ENCODE measurements at places on chromosomes 2 and 18.
A peak's percentile ranks its signal among the peaks of the same experiment; 100 is the strongest.

GRCh38 chr18:21433436-21433835 is 167.1 kb downstream of the ESCO1 start:
- DNase-seq, result no peak

DNA sequence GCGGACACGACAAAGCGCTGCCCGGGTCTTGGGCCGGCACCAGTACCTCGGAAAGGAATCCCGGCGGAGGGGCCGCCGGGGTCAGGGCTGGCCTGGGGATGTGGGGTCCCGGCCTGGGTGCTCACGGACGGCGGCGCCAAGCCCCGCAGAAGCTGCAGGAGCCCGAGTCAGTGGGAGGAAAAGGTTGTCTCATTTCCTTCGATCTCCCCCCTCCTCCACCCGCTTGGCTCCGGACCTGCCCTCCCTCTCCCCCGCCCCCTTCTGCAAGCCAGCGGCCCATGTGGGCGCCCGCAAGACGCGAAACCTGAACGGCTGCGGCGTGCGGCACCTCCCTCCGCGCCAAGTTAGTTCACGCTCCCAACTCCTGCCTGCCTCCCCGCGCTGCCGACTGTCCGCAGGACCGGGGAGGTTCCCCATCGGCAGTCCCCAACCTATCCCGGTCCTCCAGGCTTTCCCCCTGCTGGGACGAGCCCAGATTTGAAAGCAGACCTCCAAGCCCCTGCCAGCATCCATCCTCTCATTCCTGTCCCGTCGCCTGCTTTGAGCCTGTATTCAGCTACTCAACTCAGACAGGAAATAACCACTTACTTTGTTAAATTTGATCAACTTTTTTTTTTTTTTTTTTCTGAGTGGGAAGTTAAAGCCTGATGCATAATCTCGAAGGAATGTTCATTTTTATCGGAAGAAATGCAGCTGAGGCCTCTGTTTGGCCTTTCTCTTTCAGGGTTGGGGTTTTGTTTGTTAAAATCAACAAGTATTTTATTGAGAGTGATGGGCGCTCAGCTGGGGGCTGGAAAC is at the start of gene EVA1A:
EVA1A (minus strand) TSS at position 172 of the 798 bp plus-strand sequence. CDS start 42,799 bp downstream, outside the sequence.
- DNase-seq, result no peak

DNA sequence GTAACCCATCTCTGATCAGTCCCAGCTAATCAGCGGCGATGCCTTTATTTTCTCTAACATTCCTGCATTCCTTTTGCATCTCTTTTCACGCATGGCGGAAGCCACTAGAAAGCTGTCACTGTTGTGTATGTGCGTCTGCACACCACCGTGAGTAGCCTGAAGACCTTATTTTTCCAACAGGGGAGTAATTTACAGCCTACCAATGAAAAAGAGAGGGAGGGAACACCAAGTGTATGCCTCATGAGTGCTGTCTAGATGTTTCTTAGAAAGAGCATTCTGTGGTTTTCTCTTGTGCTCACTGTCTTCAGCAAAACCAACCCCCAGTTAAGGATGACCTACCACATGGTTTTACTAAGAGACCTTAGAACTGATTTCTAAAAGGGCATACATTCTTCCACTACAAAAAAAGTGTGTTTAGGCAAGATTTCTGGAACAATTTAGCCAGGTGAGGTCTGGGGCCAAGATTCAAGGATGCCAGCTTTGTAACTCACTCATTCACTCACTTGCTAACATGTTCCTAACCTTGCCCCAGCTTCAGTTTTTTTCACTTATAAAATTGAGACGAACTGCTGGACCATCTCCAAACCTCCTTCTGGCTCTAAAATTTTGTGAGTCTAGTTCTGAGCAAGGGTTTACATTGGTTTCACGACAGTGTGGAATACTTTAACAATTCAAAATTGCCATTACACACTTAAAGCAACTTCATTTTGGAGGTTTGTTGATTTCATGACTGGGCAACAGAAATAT is 51.4 kb downstream of the BCL2 start:
- no peak for DNase-seq

GRCh38 chr2:231933916-231934401 is 7.8 kb upstream of the NPPC start:
- DNase-seq, result no peak

GRCh38 chr2:236712961-236713673 is 143.5 kb downstream of the ACKR3 start:
- no peak for DNase-seq

GRCh38 chr2:185108588-185108987 is 510.3 kb downstream of the ZNF804A start:
- no peak for DNase-seq

DNA sequence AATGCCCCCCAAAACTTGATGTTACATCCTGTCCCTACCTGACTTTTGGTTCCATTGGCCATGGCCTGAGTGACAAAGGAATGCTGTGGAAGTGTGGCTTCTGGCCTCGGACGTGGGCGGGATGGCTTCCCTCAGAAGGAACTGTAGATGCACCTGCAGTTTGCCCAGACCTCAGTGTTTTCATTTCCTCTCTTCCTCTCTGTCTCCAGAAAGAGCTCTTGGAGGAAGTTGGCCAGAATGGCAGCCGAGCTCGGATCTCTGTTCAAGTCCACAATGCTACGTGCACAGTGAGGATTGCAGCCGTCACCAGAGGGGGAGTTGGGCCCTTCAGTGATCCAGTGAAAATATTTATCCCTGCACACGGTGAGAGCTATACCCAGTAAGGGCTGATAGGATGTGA is 61.0 kb upstream of the TMEM87B start:
- no peak for DNase-seq

GRCh38 chr2:5980450-5981190 is 288.4 kb downstream of the SOX11 start:
- no peak for DNase-seq

- DNase-seq, result no peak
Measured at GRCh38 chr2:2579814-2580213, 248.7 kb upstream of the MYT1L start.

- DNase-seq, result no peak
Measured at GRCh38 chr18:11500153-11501122, 109.0 kb upstream of the SLC35G4 start.

- DNase-seq, result no peak
Measured at GRCh38 chr2:181542170-181542569, 85.0 kb downstream of the ITGA4 start.

DNA sequence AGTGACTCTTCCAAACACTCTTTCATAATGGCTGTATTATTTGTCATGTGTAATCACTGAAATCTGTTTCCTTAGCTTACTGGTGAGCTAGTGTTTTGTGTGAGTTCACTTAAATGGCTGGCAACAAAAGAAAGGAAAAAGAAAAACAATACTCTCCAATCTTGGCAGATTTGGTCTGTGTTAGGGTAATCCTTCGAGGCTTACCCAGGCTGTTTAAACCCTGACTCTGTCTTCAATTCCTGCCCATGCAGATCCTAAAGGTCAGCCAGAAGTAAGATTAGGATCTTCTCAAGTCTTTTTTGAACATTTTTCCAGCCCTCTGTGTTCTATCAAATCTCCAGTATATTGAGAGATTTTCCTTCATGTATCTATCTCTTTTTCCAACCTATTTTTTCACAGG is 85.3 kb downstream of the CCDC178 start:
- no peak for DNase-seq

- no peak for DNase-seq
Measured at GRCh38 chr2:146392631-146393030, 1452.2 kb upstream of the ACVR2A start.

DNA sequence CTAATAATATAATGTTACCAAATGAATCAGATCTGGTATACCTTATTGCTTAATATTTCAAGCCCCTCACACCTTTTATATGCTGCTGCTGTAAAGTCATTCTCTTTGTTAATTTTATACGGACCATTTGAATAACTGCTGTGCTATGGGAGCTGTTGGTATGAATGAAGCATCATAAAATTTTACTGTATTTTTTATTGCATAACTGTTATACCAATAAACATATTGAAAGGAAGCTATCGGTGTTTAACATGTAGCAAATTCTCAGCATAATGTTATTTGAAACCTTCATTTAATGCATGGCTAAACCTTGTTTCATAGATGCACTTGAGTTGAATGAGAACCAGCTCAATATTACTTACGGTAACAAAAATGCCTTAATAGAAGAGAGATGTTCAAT is 1040.3 kb downstream of the SOCS6 start:
- no peak for DNase-seq

- no peak for DNase-seq
Measured at GRCh38 chr2:219521066-219521880, 7.0 kb downstream of the ASIC4 start.

GRCh38 chr2:160207804-160208654 is 8.0 kb upstream of the ITGB6 start:
- DNase-seq, result peak; percentile 38

GRCh38 chr18:35939138-35939537 is 33.3 kb upstream of the RMP24 start:
- no peak for DNase-seq

DNA sequence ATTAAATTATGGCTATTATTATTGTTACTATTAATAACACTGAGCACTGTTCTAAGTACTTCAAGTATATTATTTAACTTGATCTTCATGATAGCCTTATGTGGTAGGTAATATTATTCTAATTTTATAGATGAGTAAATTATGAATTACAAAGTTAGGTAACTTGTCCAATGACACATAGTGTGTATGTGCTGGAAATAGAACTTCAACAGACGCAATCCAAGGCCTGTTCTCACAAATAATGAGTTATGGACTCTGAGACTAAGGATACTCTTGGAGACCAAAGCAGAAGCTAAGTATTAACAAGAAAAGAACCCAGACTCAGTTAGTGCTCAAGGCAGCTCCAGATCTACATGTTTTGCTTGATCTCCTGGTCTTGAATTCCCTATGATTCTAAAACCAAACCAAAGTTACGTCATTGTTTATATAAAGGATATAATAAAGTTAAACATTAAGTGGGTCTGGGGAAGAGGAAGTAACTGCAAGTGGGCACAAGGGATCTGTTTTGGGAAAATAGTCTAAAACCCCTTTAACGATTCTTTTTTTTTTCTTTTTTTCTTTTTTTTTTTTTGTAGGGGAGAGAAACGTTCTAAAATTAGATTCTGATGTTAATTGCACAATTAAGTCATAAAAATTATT is 211.3 kb downstream of the ERBB4 start:
- DNase-seq, result no peak

DNA sequence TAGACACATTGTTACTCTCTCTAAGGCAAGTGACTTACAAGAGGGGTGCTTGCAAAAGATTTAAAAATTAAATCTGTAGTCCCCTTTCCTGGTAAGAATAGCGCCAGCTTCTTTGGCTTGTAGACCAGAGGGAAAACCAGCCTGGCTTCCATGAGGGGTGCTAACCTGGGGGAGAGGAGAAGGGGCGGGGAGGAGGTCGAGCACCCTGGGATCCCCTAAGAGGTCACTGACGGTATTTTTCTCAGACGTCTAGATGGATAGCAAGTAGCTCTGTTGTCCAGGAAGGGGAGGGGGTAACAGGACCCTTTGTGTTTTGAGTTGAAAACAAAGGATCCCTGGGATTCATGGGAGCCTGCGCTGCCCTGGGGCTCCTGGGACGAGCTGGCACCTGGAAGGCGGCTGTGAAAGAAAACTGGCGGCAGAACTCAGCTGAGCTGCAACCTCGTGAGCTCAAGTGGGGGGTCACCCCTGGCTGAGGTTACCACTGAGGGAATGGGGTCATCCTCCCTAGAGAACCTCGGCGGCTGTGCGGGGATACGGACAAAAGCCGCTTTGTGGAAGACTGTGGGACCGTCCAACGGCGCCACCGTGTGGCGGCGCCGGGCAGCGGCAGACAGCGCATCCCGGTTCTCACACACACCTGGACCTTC is 37.8 kb upstream of the MRPL19 start:
- DNase-seq, result peak; percentile 9
